ENCODE measurements at places on chromosomes 3 and 15. TPM values are rescaled to one million over a fixed set of nuclear protein-coding genes. Genes with fewer than 3 reads are reported as not detected.

GRCh38 chr3:75049533-75049932, 435.1 kb upstream of the CNTN3 start:
- H3K27ac ChIP-seq: no peak overlapping the region
- no peak overlapping the region for H3K4me3 ChIP-seq
- no peaks in the 10 kb centered on the region for H3K36me3 ChIP-seq
- H3K27me3 ChIP-seq: no peaks in the 10 kb centered on the region
- no peak for DNase-seq
- no peaks in the 10 kb centered on the region for H3K4me1 ChIP-seq

DNA sequence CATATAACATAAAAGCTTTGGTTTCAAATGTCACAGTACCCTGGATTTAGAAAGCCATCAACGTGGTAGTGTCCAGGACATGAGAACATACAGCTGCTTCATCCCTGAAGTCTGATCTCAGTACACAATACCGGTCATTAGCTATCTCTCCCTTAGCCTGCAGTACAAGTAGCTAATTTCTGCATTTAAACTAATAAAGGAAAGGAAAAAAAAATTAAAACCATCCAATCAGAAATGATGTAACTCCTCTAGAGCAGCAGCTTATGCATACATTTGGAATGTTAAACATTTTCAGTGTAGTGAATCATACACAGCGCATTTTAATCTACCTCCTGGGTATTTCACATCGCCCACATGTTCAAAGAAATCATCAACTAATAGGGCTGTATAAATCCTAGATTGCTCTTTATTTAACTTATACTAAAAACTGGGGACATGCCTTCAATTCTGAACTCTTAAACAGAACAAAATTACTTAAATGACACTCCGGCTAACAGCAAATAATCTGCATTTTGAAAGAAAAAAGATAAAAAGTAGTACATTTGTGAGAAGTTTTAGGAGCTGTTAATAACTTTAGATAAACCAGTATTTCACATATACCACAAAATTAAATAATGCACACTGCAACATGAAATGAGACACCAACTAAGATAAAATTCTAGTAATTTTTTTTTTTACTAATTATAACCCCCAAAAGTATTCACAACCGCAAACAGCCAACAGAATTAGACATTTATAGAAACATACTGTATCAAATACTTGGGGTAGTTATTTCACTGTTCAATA, 3.7 kb downstream of the IGF2BP2 start:
- H3K4me3 ChIP-seq: no peak overlapping the region
- peaks cover 12% of the 10 kb centered on the region for H3K27me3 ChIP-seq
- DNase-seq: no peak
- peaks cover 15% of the 10 kb centered on the region for H3K4me1 ChIP-seq
- H3K27ac ChIP-seq: no peak overlapping the region
- H3K36me3 ChIP-seq: no peaks in the 10 kb centered on the region

The COL8A1 gene
- 916 TPM for total RNA-seq

DNA sequence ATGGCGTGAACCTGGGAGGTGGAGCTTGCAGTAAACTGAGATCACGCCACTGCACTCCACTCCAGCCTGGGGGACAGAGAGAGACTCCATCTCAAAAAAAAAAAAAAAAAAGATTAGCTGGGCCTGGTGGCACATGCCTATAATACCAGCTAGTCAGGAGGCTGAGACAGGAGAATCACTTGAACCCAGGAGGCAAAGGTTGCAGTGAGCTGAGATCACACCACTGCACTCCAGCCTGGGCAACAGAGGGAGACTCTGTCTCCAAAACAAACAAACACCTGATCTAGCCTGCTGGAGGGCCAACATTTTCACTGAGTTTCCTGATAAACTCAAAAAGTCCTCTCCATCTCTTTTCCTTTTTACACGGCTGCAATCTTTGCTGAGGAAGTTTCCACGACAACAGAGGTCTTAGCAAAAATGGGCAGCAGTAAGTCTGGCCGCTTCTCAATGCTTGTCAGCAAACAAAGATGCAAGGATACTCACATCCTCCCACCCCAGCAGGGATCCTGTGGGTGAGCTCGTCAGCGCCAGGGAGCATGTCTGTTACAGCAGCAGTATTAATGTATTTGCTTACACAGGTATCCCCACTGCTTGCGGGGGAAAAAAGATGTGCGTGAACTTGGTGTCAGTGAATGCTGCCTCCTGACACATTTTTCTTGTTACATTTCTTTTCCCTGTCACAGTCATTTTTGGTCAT, 21.0 kb upstream of the CCDC174 start:
- no peak overlapping the region for H3K27ac ChIP-seq
- H3K4me3 ChIP-seq: no peak overlapping the region

GRCh38 chr15:48395521-48396011, 64.3 kb downstream of the DUT start:
- no peak for DNase-seq
- H3K27me3 ChIP-seq: no peaks in the 10 kb centered on the region
- H3K4me1 ChIP-seq: peaks cover 64% of the 10 kb centered on the region
- no peaks in the 10 kb centered on the region for H3K36me3 ChIP-seq

- no peak overlapping the region for H3K4me3 ChIP-seq
- H3K27ac ChIP-seq: no peak overlapping the region
- H3K27me3 ChIP-seq: no peaks in the 10 kb centered on the region
Measured at GRCh38 chr3:136919799-136920580, 37.8 kb upstream of the IL20RB start.

DNA sequence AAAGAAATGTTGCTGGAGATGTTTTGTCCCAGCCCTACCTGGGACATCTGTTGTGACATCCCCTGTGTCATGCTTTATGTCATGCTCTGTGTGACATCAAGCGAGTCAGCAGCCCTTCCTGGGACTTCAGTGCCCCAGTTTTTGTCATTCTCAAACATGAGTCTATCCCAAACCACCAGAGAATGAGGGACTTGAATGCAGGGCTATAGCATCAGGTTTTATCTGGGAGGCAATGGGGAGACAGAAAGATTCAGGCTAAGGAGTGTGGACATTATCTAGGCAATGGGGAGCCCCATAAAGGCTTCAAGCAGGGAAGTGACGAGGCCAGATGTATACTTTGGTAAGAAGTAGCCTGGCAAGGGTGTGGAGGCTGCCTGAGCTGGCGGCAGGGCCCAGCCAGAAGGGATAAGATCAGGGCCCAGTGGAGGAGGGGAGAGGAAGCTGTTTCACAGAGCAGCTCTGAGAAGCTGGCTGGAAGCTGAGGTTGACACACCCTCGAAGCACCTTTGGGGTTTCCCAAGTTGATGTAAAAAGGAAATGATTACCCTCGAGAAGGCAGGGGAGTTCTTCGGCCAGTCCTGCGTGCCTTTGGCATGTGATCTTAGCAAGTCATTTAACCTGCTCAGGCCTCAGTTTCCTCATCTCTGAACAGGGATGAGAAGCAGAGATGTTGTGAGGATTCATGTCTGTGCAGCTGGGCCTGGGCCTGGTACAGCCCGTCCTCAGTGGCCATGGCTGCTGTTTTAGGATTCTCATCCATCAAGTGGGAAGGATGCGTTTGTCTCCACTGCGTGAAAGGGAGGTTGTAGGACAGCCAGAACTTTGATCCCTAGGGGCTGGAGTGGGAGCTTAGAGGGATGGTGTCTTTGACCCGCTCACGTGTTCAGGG, 34.3 kb downstream of the IRAK2 start:
- peaks cover 7% of the 10 kb centered on the region for H3K36me3 ChIP-seq
- no peak for DNase-seq
- no peak overlapping the region for H3K4me3 ChIP-seq
- H3K4me1 ChIP-seq: peaks cover 50% of the 10 kb centered on the region
- H3K27ac ChIP-seq: peak overlapping the region; percentile 56

GRCh38 chr3:102124282-102124681, 275.0 kb downstream of the NFKBIZ start:
- H3K36me3 ChIP-seq: no peaks in the 10 kb centered on the region
- peak overlapping the region; percentile 25 for H3K27ac ChIP-seq
- no peak overlapping the region for H3K4me3 ChIP-seq
- H3K4me1 ChIP-seq: peaks cover 36% of the 10 kb centered on the region

The HMG20A gene
- total RNA-seq: 25.7 TPM

The CCDC80 gene
- 350 TPM for total RNA-seq

GRCh38 chr15:46872286-46872980, 844.9 kb upstream of the SEMA6D start:
- DNase-seq: no peak
- H3K36me3 ChIP-seq: no peaks in the 10 kb centered on the region
- no peak overlapping the region for H3K4me3 ChIP-seq

DNA sequence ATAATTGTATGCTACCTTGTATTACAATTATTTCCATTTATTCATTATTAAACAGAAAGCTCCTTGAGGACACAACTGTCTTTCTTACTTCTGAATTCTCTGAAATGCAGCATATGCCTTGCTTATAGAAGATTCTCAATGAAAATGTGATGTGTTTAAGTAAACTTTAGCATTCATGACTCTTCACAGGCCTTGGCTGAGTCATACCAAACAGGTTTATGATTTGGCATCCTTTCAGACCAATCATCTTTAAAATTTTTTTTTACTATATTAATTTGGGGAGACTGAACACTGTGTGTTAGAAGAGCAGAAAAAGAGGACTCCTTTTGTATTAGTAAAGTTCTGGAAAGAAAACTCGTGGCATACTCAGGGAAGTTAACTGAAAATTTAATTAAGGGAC, 6.4 kb upstream of the GALK2 start:
- H3K4me1 ChIP-seq: no peaks in the 10 kb centered on the region
- no peaks in the 10 kb centered on the region for H3K36me3 ChIP-seq
- H3K4me3 ChIP-seq: no peak overlapping the region
- DNase-seq: no peak

The LDHAL6B gene
- not detected for total RNA-seq
